ENCODE measurements at places on chromosomes 4 and X.

DNA sequence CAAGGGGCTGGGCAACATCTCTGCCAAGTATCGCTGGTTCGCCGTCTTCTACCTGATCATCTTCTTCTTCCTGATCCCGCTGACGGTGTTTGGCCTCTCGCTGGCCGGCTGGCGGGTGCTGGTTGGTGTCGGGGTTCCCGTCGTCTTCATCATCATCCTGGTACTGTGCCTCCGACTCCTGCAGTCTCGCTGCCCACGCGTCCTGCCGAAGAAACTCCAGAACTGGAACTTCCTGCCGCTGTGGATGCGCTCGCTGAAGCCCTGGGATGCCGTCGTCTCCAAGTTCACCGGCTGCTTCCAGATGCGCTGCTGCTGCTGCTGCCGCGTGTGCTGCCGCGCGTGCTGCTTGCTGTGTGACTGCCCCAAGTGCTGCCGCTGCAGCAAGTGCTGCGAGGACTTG, 20.6 kb downstream of the SLC34A2 start:
- no peak for DNase-seq

DNA sequence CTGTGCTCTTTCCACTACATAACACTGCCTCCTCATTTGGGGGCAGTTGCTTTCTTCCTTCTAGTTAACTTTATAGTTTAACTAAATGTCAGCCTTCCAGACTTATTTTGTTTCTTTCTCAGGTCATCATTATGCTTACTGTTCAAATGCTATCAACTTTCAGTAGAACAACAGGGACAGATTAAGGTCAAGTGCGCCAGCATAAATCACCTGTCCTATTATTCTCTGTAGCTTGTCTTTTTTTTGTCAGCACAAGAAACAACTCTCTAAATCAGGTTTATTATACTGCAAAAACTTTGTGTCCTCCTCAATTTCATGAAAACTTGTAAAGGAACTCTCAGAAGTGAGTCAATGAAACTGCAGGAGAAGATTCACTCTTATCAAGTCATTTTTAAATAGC, 19.6 kb downstream of the SPANXA2 start:
- DNase-seq = no peak

DNA sequence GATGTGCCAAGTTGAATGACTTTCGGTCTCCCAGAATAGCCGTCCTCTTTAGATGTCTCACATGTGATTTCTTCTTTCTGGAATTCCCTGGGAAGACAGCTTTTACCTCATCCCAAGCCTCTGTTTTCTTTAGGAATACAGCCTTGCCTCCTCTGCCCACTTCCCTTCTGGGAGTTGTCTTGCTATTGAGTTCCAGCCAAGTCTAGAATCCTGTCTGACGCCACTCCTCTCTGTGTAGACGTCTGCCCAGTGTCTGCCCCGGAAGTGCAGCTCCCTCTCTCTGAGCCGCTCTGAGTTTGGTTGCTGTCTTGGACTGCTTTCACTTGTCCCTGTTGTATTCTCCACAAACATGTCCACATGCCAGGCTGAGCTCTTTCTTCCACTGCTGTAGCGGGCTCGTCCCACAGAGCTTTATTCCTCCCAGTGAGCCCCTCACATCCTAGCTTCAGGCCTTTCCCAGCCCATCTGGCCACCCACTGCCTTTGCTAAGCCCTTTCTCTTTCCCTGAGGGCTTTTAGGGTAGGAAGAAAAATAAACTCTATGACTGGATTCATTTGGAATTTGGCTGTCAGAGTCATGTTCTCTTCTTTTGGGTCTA, 9.0 kb upstream of the IGFBP7 start:
- DNase-seq = peak; percentile 90

DNA sequence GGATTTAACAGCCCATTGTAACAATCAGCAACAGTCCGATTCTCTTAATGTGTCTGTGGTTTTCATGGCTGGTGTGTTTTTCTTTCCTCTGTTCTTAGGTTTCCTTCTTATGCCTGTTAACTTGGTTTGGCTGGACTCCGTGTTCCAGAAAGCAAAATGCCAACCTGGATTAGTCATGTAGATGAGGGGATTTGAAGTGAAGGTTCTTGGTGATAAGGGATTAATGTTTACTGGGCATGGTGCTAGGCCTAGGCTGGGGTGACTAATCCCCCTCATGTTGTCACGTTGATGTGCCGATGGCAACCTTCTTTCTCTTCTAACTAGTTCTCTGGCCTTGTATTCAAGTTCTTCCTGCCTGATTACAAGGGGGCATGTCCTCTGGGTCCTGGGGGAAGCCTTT, 85.9 kb downstream of the REPS2 start:
- peak; percentile 55 for DNase-seq

DNA sequence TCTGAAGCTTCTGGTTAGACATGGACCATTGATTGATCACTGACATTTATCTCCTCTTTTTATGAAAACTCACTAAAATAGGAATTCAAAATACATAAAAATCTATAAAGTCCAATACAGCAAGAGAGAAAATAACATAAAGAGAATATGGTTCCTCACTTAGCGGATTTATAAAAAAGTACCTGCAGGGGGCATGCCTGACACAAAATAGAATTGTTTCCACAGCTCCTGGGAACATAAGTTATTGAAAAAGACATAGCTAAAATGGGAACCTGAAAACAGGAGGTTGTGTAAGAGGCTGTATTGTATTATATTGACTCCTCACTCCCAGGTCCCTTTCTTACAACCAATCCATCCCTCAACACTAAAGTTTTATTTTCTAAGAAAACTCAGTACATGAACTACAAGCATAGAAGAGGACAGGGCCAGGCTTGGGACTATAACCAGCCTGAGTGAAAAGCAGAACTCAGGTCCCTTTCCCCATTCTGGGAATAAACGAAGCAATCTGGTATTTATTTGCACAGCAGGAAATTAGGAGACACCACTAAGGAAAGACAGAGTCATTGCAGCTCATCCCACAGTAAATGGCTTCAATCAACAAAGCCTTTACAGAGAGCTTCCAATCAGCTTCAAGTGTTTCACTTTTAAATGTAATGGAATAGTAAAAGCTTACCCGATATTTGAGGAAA, 121.1 kb upstream of the NDST4 start:
- DNase-seq = no peak

DNA sequence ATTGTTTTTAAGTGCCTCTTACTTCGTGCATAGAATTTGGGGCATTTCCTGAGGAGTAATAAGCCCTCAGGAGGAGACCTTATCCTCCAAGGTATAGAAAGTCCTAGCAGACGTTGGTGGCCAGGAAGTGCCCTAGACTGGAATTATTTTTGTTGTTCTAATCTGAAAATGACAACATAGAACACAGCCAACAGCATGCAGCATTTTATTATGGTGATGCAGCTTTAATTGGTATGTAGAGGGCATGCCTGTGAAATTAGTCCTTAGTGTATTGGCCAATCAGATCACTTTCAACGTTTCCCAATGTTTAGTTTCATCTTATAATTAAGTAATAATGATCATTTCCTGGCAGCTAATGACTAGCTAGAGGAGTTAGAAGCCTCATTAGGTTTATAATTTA, 199.2 kb downstream of the SHROOM3 start:
- DNase-seq = peak; percentile 47

- peak; percentile 84 for DNase-seq
Measured at GRCh38 chr4:7872264-7872771, 67.3 kb downstream of the AFAP1 start.

DNA sequence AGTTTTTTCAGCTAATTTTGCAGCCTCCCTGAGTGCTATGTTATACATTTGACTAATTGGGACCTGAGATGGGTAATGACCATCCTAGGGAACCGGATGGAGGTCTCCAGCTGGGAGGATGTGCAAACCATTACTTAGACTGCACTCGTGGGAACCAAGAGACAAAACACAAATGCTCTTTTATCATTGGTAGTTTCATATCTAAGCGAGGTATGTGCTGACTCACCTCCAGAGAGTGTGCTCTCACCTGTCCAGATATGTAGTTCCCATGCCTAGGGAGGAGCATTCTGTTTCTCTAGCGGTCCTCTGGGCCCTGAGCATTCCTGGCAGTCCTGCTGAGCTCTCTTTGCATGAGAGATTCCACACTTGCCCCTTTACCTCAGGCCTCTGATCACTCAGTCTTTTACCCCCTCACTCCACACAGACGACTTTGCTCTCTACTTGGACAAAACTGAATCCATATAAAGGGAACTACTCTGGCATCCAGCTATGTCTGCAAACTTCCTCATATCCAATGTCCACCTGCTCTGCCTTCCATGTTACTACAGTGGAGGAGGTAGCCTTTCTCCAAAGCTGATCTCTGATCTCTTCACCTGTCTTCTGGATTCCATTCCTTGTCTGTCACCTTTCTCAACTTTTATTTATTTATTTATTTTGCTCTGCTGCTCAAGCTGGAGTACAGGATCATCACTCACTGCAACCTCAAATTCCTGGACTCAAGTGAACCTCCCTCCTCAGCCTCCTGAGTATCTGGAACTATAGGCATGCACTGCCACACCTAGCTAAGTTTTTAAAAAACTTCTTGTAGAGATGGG, 88.4 kb downstream of the LRP2BP start:
- no peak for DNase-seq

- no peak for DNase-seq
Measured at GRCh38 chr4:156991161-156991560, 19.6 kb upstream of the PDGFC start.

- DNase-seq = peak; percentile 11
Measured at GRCh38 chr4:26288355-26288909, 32.4 kb upstream of the RBPJ start.

DNA sequence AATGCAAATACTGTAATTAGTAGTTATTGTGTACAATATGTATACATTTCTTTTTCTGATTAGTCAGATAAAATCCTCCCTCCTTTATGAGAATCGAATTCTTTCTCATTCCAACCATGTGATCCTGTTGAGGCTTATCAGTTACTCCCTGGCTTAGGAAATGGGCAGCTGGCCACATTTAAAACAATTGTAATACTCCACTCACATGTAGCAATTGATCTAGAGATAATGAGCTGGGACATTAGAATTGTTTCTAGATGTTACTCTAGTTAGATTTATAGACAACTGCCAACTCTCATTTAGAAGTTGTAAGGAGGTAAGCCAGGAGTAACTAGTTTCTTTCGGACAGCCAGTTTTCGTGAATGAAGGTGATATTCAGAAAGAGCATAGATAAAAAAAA, 859.3 kb upstream of the AADAT start:
- no peak for DNase-seq

DNA sequence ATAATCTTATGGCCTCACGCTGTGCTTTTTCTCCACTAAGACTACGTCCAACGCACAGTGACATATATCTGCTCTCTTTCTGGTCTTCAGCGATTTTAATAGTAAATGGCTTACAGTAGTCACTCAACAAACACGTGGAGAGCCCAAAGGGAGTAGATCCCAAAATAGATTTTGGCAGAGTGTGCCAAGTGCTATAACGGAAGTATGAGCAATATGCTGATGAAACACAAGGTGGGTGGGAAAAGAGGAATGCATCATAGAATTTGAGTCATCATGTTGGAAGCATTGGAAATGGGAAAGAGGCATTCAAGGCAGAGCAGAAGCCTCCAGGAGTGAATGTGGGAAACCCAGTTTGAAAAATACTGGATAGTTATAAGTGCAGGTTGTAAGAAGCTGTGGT, 129.1 kb upstream of the LDB2 start:
- DNase-seq = peak; percentile 92

GRCh38 chrX:100090931-100091330, 319.1 kb downstream of the PCDH19 start:
- DNase-seq = peak; percentile 34

Data from AG09309 (cell line).